ENCODE measurements at places on chromosomes 6 and 20.
A peak's percentile ranks its signal among the peaks of the same experiment; 100 is the strongest.

DNA sequence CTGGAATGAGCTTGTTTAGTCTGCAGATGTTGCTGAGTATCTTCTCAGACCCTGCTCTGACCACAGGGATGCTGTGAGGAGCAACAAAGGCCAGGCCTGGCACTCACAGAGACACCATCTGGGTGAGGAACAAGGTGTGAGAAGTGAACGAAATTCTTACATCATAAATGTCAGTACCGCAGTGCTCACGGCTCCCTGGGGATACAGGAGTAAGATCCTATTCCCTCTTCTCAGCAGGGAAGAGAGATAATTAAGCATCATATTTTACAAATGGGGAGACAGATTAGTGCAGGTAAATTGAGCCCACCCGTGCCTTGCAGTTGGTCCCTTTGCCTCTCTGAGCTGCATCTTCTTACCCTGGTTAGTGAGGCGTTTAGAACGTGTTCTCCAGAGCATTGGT is 106.2 kb downstream of the DTD1 start:
- no peak for DNase-seq

DNA sequence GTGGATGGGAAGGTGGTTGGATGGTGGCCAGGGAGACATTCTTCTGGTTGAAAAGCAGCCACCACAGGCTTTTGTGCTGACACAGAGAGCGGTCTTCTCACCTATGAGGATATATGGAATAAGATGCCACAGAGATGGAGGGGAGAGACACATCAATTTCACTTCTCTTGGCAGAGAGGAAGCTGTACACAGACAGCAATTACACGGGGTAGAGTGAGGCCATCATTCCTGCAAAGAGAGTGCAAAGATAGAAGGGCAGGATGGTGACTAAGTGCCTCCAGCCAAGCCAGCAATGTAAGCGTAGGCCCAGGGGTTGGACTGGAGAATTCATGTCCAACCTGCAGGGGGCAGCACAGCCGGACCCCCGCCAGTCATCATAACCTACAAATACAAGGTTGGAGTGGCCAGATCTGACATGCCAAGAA is 56.4 kb downstream of the NRN1 start:
- DNase-seq, result peak; percentile 38

DNA sequence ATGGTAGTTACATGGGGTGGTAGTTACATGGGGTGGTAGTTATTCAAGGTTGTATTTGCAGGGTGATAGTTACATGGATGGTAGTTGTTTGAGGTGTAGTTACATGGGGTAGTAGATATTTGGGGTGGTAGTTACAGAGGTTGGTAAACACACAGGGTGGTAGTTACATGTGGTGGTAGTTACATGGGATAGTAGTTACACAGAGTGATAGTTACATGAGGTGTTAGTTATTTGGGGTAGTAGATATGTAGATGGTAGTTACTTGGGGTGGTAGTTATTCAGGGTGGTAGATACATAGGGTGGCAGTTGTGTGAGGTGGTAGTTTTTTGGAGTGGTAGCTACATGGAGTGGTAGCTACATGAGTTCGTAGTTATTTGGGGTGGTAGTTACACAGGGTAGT is 221.3 kb upstream of the CST7 start:
- no peak for DNase-seq

- DNase-seq, result no peak
Observed at GRCh38 chr20:49704932-49705336, 8.7 kb downstream of the B4GALT5 start.

GRCh38 chr6:23081701-23082100 is 512.3 kb downstream of the HDGFL1 start:
- DNase-seq, result no peak

GRCh38 chr6:169185011-169185521 is 68.6 kb downstream of the THBS2 start:
- DNase-seq, result no peak
